HCT116 (cell line): ENCODE measurements at places on chromosomes 1 and 21.

DNA sequence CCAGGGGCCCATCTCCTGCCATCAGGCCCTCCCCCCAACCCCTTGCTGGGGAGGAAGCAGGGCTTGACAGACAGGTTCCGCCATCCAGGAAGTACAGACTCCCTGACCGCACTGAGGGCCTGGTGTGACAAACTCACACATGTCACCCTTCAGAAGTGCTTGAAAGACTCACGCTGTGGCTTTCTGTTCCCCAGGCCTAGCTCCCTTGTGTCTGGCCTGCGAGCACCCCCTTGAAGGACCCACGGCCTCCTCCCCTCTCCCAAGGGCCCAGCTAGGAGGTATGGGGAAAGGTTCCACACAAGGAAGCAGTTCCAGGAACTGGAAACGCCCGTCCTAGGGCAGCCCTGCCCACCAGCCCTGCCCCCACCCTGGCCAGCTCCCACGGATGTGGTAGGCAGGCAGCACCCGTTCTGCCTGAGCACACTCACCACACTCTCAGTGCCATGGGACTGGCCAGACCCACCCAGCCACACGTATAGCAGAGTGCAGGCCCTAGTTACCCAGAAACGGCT lies 26.7 kb downstream of the SLC2A1 start:
- no peak for DNase-seq

DNA sequence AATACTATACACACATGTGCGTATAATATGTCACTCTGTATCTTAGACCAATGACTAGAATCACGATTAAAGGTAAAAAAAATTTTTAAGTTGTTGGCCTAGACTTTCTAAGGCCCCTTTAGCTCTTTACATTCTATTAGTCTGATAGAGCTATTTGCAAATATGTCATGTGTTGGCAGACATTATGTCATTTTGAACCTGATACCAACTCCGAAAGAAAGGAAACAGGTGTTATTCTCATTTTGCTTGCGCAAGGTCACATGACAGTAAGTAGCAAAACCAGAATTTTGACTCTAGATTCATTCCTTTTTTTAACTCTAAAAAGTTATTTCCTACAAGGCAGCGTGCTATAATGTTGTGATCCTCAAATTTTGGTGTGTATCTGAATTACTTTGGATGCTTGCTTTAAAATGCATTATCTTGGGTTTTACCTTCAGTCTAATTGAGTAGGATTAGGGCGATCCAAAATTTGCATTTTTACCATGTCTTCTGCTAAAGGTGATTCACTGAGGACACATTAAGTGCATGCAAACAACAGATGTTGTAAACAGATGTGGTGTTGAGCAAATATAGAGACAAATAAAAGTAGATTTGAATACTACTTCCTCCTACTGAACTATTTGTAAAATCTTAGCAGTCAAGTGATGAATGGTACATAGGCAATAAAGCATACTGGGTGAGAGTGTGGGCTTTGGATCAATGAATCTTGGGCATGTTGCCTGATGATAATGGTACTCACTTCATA lies 63.5 kb upstream of the KIAA1614 start:
- DNase-seq: no peak

DNA sequence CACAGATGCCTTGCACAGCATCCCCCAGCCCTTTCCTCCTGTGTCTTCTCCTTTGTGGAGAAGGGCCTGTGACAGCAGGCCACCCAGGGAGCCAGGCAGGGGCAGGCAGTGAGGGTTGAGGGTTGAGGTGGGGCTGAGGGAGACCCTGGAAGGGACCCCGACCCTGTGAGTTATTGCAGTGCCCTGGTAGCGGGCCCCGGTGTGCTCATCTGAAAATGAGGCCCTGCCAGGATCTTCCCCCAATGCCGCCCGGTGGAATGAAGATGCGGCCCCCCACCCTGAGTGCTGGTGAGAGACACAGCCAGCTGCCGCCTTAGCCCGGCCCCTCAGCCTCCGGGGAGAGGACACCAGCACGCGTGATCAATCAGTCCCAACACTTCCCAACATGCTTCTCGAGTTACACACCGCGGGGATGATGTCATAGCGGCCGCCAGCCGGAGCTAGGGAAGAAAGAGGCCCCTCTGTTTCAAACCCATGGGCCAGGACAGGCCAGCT lies 36.2 kb upstream of the ACTRT2 start:
- no peak for DNase-seq

DNA sequence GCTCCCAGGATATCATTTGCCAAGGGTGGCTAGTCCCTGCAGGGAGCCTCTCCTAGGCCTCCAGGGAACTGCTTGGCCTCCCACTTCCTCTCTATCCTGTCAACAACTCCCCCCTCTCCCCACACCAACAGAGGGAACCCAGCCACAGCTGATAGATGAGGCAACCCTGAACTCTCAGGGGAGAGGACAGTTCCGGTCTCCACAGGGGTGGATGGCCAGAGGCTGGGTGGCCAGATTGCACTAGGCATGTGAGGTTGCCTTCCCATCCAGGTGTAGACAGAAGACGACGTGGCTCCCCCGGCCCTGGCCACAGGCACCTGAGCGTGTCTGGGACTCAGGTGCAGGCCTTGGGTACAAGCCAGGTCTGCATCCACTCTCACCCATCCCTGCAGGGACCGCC lies 53.3 kb downstream of the TOR1AIP2 start:
- no peak for DNase-seq

DNA sequence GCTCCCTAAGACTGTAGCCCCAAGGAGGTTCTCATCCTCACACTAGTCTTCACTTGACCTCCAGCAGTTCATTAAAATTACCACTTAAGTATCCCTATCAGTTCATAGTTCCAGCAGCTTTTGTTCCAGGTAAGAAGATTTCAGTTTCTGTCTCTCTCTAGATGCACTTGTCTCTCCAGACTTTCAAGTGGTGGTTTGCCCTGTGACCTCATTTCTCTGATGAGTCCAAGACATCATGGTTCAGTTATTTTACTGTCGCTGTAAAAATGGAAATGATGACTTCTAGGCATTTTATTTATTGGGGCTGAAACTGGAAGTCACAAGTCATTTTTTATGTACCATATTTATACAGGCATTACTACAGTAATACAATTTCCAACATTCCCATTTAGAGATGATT lies 17.9 kb upstream of the RGS18 start:
- DNase-seq: no peak

DNA sequence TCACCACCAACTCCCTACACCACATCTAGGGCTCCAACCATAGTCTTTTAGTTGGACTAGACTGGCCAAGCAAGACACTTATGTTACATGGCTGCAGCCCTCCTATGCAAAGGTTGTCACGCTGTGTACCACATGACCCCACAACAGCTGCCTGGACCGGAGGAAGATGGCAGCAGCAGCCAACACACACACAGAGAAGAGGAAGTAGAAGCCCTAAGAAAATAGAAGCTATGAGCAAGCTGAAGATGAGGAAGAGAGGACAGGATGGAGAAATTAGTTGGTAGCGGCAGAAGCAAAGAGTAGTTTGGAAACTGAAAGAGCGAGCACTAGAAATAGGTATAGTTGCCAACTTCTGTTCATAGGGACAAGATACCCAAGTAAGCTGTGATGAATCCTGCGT lies 60.8 kb upstream of the RALGPS2 start:
- DNase-seq: no peak

- no peak for DNase-seq
Measured at GRCh38 chr1:56125316-56125715, 454.0 kb downstream of the PLPP3 start.

- DNase-seq: no peak
Measured at GRCh38 chr1:84291882-84292655, 9.4 kb upstream of the SAMD13 start.

GRCh38 chr1:78052685-78053405 lies 7.1 kb downstream of the GIPC2 start:
- DNase-seq: no peak

- DNase-seq: no peak
Measured at GRCh38 chr1:31029026-31029425, 36.5 kb downstream of the PUM1 start.

DNA sequence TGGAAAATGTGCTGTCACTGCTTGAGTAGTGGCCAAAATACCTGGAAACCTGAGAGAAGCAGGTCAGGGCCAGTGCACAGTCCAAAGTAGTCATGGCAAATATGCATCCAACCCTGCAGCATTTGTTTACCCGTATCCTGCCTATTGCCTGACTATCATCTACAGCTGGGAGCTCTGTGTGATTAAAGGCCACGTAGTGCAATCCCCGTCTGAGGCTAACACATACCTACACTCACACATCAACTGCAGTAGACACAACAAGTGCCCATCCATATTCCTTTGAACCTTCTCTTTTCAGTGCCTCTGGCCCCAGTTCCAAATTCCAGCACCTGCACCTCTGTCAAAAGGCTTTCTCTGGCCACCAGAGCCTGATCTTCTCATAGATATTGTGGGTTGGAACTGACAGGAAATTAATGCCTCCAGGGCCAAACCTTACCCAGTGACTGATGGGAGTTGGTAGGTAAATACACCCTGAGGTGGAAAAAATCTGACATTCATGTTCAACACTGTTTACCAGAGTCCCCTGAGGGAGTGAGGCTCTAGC lies 383.0 kb downstream of the SETD4 start:
- DNase-seq: no peak

DNA sequence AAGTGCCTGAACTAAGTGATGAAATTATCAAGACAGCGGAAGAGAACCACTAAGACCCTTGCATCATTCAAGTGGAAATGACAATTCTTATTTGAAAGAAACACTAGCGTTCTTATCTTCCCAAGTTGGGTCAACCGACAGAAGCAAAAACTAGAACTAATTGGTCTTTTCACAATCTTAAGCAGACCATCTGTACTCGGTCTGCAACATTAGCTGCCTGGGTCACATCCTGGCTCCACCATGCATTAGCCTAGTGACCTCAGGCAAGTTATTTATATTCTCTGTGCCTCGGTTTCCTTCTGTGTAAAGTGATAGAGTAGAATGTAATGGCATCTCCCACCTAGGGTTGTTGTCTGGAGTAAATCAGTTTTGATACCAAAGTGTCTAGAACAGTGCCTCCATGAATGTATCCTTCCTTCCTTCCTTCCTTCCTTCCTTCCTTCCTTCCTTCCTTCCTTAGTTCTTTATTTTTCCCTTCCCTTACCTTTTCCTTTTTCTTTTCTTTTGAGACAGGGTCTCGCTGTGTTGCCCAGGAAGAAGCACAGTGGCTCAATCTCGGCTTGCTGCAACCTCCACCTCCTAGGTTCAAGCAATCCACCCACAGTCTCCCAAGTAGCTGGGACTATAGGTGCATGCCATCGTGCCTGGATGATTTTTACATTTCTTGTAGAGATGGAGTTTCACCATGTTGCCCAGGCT lies 6.0 kb downstream of the COLGALT2 start:
- DNase-seq: no peak

DNA sequence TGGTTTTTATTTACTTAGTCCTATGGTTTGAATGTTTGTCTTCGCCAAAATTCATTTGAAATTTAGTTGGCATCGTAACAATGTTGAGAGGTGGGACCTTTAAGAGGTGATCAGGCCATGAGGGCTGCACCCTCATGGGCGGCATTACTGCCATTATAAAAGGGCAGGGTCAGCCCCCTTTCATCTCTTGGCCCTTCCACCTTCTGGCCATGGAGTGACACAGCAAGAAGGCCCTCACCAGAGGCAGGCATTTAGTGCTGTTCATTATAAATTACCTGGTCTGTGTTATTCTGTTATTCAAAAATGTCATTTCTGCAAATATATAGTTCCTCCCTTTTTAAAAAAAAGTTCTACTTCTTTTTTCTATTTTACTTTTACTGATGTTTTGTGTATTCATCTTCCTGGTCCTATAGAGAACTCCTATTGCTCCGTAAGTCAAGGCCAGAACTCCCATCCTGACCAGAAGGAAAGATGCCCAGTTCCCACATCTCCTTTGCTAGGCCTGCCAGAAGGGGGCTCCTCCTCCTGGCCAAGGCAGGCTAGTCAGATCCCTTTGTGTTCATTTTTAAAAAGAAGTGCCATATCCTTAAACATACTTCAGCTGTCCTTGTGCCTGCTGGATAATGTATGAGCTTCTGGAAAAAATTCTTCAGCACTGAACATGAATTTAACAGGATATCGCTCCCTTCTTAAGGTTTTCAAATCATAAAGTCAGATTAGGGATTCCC lies 10.0 kb upstream of the LBR start:
- DNase-seq: peak; percentile 28

GRCh38 chr1:215375381-215375780 lies 191.7 kb upstream of the KCTD3 start:
- DNase-seq: no peak

DNA sequence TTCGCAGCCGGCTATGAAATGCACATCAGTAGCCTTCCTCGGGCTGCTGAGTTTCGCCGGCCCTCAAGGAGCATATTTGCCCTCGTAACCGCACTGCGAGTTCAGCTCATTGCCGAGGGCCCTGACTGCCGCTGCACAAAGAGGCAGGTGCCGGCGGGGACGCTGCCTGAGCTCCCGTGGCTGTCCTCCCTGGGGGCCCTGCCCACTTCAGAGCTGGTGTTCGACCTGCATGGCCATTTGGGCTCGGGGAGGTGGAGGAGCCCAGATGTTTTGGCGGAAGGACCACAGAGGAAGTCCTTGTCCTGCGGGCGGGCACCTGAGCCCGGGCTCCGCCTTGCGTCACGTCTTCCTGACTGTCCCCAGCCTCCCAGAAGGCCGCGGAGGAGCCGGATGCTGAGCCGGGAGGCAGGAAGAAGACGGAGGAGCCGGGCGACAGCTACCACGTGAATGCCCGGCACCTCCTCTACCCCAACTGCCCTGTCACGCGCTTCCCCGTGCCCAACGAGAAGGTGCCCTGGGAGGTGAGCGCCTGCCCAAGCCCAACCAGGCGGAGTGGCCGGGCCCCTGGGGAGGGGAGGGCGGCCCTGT lies 29.9 kb upstream of the LRRC3 start:
- peak; percentile 73 for DNase-seq

DNA sequence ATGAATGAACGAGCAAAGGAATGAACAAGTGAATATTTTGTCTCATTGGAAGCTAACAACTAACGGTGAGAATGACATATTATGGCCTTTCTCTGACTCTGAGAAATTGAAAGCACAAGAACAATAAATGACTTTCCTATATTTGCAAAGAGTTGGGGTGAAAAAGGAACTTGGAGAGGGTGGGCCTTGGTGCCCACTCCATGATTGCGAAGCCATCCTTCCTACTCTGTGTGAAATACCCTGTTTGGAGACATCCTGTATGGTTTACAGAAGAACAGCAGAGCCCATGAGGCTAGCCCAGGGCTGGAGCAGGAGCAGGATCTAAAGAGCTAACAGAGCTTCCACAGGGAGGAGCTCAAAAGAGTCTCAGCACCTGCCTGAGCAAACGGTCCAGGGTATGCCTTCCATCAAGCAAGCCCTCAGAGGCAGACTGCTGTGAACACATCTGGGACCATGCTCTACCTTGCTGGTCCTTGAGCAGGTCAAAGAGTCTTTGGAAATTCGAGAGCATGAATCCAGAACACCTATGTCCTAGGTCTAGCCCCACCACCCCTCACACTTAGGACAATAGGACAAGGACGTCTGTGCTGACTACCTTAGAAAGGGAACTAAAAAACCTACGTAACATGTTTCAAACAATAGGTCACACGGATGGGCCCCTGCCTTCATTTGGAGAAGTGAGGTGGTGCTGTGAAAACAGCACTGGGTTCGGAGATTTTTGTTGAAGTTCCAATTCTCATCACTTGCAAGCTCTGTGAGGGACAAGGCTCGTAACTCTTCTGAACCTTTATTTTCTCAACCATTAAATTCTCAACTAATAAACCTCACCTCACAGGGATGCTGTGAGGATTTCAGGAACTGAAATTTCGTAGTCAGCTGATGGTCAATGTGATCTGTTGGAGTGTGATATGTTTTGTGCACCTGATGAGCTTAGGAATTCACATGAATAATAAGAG lies 377.4 kb downstream of the RRAGC start:
- no peak for DNase-seq
